ENCODE measurements at places on chromosomes 2 and 18. TPM values are rescaled to one million over a fixed set of nuclear protein-coding genes. Genes with fewer than 3 reads are reported as not detected.

DNA sequence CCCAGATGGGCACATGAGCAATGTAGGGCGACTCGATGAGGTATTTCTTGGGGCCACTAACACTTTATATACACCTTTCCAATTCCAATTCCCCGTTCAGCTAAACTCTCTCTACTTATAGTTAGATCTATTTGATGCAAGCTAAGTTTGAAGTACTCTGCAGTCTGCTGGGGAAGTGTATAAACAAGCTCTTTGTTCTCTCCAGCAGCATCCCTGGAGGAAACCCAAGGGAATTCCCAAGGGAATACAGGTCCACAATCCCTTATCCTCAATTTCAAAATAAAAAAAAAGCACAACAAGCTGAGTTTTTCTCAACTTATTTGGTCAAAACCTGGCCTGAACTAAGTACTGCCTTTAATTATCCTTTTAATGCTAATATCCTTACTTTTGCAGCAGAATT is 433.3 kb downstream of the NBAS start:
- no peak for DNase-seq

Gene CCDC178
- 1.8 TPM for polyA plus RNA-seq

Gene EMILIN1
- polyA plus RNA-seq: 130 TPM

- no peak for DNase-seq
Observed at GRCh38 chr18:71503222-71503621, 1040.9 kb downstream of the CBLN2 start.

DNA sequence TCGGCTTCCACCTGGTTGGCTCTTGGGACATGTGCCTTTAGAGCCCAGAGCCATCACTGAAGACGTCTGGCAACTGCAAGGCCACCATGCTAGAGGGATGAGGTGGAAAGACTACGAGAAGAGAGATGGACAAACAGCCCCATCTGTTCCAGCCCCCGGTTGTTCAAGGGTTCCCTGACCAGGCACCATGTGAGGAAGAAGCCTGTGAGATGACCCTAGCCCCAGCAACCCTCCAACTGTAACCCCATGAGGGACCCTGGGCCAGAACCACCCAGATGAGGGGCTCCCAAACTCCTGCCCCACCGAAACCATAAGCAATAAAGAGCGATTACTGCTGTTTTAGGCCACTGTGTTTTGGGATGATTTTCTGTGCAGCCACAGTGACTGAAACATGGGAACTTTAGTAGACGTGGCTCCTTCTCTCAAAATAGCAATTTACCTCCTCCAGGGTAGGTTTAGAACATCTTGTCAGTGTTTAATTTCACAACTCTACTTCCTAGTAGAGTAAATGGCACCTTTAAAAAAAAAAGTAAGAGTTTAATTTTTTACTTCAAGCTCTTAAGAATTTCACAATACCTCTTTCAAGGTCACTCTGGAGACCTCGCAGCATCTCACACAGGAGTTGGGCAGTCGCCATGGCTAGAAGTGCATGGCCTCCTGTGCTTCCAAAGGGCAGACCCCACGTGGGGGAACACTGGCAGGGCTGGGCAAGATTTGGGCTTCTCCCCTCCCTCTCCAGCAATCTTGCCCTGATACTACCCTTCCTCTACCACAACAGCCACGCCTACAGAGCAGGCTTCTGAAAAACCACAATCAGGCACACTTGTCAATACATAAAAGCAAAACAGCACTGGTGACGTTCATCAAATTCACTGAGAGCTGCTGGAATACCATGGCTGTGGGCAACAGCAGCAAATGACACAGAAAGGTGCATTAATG is 48.8 kb downstream of the TMEM163 start:
- no peak for DNase-seq

DNA sequence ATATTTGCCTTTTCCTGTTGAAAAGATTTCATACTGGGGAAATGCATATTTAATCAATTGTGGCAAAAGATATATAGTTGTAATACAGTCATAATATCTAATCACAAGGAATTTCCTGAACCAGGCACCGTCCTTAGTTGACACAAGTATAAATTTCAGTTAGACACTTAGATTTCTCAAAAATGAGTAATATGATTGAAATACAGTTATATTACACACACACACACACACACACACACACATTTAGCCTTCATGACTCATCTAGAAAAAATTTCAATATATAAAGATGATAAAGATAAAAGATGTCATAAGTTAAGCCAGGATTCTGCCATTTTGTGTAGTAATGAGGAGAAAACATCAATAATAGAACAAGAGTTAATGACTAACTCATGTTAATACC is 258.4 kb upstream of the ZNF804A start:
- DNase-seq: no peak

DNA sequence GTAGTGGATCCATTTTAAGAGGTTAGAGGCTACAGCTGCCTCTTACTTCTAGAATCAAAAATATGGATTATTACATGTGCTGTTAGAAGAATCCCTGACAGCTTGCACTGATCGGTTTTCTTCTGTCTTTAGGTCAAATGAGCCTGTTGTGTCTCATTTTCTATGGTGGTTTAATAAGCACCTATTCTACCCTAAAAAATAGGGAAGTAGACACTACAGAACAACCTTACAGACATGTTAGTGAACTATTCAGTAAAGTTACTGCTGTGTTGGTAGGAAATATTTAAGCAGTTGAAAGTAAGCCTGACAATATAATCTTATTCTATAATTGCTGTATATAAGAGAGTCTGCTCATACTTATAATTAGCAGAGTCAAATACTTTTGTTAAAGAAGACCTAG is 168.5 kb upstream of the NOSTRIN start:
- DNase-seq: no peak

Gene TNS1
- polyA plus RNA-seq: 60.6 TPM

DNA sequence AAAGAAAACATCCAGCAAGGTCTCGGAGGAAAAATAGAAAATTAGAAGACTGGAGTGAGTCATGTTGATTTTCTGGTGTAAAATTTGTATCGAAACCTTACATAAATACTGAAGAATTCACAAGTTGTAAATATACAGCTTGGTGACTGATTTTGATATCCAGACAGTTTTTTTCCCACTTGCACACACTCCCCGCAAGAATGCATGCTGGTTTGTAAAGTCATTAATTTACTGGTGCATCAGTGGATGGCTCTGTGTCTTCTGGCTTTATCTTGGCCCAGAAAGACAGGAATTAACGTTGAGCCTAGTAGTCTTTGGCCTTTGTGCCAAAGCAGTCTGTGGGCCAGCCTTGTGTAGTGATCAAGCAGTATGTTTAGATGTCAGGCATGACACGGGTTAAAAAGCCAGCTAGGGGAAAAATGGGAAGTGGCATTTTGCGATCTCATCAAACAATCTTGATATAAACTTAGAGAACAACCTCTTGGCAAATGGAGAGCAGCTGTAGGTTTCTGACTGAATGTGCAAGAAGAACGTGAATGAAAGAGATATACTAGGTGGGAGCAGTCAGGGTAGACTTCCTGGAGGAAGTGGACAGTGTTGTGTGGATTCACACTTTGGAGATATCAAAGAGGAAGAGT is 22.7 kb upstream of the CASP8 start:
- DNase-seq: no peak

GRCh38 chr2:204019572-204020501 is 83.3 kb downstream of the ICOS start:
- no peak for DNase-seq

- DNase-seq: no peak
Observed at GRCh38 chr18:49247781-49248180, 212.7 kb downstream of the DYM start.

Gene EHBP1
- 54.3 TPM for polyA plus RNA-seq

GRCh38 chr18:75478996-75479880 is 51.7 kb upstream of the SMIM21 start:
- DNase-seq: no peak

DNA sequence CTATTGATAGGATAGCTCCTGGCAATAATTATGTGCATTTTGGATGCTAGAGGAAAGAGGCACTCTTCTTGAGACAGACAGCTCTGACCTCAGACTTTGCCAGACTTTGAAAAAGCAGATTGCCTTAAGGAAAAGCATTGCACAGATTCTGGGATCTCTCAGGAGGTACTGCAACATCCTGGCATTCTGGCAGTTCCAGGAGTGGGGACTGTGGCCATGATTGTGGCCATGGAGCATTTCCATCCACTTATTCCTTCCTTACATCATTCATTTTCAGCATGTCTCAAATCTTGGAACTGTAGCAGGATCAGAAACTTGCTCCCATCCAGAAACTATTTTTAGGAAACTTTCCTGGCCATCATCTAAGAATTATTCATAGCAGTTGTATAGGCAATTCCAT is 144.9 kb upstream of the FOSL2 start:
- no peak for DNase-seq

Gene KCNG2
- not detected for polyA plus RNA-seq

- DNase-seq: no peak
Observed at GRCh38 chr18:58922995-58923394, 58.3 kb downstream of the ZNF532 start.

Gene ICOS
- polyA plus RNA-seq: not detected

DNA sequence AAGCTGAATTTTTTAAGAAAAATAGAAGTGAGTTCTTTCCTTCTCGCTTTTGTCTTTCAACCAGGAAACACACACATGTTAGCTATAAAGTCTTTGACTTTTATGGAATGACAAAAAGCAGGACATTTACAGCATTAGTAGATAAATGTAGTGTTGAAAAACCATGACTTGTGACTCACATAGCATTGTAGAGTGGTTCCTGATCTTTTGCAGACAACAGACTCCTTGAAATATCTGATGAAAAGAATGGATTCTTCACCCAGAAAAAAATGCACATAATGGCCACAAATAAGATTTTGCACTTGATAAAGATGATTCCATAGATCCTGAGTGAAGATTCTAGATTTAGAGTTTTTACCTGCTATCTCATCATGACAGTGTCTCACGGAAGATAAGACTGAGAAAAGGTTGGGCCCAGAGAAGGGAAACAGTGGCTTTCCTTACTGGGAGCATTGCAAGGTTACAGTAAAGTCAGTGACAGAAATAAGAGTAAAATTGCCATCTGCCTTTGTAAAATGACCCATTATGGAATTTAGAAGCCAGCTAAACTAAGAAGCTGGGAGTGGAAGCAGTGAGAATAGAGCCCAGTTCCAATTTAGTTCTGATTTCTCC is 14.0 kb downstream of the SMARCAL1 start:
- no peak for DNase-seq

Gene AMER3
- 0.03 TPM for polyA plus RNA-seq

- DNase-seq: no peak
Observed at GRCh38 chr2:68193787-68194372, 36.2 kb downstream of the PNO1 start.

Gene GAL3ST2
- 0.19 TPM for polyA plus RNA-seq

- peak; percentile 80 for DNase-seq
Observed at GRCh38 chr2:19358242-19359020, at the start of gene OSR1. TSS of gene OSR1 (minus strand) at chr2:19358623. CDS start at chr2:19353805, 4,818 bp downstream.
